ENCODE measurements at places on chromosomes 11 and 22.

DNA sequence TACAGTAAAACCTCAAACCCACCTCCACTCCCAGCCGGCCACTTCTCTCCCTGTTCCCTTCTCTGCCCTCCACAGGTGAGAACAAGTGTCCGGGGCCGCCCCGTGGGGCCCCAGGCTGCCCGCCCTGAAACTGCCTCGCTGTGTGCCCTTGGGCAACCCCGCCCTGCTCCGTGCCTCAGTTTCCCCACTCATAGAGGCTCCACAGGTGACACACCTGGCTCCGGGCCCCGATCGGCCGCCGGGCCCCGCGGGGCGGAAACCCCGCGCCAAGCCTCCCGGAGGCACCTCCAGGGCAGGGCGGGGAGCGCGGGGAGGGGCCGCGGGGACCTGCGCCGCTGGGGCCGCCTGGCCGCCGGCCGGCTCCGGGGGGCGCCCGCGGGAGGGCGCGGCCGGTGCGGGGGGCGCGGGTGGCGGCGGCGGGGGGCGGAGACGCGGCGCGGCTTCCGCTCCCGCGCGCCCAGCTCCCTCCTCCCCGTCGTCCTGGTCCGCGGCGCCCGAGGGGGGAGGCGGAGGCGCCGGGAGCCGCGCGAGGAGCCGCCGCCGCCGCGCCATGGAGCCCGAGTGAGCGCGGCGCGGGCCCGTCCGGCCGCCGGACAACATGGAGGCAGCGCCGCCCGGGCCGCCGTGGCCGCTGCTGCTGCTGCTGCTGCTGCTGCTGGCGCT lies at the start of gene LRP5:
Gene LRP5, plus strand, starts transcription at position 475 of the 663 bp plus-strand sequence. Its CDS starts 124 bp downstream, at position 599.
- no peak for DNase-seq

DNA sequence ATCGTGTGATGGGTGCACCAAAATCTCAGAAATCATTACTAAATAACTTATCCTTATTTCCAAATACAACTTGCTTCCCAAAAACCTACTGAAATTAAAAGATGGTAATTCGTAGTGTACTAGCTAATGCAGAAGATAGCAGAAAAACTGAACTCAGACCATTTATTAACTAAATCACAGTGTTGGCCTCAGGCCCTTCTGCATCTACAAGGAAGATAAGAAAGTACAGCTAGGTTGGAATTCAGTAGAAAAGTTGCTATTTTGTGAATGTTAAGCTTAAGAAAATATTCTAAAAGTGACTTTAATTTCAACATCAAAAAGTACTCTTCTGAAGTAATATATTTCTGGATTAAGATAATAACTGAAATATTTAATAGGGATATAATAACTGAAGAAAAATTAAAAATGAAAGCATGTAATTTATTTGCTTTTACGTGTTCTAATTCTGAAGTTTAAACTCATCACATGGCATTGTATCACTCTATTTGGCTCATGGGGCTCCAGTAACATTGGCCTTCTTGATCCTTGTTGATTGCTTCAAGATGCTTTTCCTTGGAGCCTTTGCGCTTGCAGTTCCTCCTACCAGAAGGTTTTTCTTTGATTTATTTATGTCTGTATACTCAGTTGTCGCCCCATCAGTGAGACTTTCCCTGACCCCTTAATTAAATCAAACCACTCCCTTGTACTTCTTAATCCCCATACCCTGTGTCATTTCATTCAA lies 847.9 kb upstream of the ANO3 start:
- no peak for DNase-seq

DNA sequence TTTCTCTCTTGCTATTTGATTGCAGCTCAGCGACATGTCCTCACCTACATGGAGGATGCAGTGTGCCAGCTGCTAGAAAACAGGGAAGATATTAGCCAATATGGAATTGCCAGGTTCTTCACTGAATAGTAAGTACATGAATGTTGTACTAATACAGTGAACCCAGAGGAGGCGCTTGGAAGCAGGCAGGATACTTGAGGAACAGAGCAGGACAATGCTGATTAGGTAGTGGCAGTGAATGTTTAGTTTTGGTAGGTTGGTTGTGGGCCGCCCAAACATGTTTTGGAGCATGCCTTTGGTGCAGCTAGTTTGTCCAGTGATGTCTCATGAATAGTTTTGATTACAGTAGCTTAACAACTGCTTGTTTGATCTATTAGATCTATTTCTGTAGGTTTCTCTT lies 50.6 kb downstream of the CSTPP1 start:
- DNase-seq = no peak

DNA sequence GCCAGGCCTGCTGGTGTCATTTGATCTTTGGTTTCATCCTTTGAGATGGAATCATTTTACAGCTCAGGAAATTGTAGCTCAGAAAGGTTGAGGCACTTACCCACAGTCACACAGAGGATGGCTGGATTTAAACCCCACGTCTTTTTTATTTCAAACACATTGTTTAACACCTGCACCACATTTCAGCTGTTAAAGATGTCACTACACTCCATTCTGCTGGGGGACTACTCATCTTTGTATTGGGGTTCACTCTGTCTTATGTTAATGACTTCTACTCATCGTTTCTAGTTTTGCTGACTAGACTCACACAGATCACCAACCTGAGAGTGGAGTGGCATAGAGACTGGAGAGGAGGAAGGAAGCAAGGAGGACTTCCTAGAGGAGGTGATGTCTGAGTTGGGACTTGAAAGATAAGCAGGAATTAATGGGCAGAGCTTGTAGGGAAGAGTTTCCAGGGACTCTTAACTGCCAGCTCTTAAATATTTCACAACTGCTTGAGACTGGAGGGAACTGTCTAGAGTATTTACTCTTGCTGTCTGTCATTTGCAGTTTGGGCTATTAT lies 80.0 kb downstream of the TP53I11 start:
- no peak for DNase-seq

DNA sequence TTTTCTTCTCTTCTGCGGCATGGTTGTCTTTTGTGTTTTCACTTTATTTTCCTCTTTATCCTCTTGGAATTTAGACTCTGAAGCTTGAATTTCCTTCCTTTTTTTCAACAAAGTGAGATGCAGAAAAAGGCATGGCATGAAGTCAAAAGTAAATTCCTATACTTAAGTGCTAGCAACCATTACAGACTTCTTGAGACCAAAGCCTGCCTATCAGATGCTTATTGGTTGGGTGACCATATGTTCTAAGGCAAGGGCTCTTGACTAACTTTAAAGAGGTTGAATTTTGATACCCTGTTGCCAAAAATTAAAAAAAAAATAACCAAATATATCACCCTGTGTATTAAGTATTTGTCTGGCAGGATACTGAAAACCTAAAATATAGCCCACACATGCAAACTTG lies 237.4 kb downstream of the TMEM135 start:
- no peak for DNase-seq

DNA sequence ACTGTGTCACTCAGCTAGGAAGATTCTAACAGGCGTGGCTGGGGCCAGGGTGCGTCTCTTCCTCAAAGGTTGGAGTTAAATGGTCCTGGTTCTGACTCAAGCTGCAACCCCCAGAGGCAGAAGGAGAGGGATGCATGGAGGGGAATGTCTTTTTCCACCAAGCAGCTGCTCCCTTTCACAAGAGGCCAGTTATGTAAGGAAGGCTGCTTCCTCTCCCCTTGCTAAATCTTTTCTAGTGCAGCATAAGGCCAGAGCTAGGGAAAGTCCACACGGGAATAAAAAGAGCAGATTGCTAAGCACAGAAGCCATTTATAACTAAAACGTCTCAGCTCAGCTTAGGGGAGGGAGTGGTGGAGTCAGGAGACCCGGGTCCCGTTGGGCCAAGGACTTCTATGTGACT lies 10.0 kb downstream of the PVALB start:
- no peak for DNase-seq

DNA sequence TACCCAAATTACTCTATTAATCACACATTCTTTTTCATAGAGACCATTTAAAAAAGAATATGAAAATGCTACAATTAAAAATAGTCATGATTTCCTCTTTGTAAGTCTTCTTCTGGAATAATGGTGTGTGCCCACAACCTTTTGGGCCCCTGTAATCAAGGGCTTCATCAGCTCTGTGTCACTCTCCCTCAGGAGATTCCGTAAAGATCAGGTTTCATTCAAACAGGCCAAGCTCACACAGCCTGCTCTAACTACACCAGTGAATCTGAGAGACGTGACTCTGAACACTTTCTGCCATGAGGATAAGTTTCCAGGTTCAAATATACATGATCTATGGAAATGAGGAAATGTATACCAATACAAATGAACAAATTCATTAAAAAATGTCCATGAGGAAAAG lies 9.5 kb downstream of the DRICH1 start:
- DNase-seq = no peak

- no peak for DNase-seq
Observed at GRCh38 chr11:45104006-45104789, 42.2 kb upstream of the PRDM11 start.

- no peak for DNase-seq
Observed at GRCh38 chr11:12701811-12702592, 27.8 kb downstream of the TEAD1 start.

DNA sequence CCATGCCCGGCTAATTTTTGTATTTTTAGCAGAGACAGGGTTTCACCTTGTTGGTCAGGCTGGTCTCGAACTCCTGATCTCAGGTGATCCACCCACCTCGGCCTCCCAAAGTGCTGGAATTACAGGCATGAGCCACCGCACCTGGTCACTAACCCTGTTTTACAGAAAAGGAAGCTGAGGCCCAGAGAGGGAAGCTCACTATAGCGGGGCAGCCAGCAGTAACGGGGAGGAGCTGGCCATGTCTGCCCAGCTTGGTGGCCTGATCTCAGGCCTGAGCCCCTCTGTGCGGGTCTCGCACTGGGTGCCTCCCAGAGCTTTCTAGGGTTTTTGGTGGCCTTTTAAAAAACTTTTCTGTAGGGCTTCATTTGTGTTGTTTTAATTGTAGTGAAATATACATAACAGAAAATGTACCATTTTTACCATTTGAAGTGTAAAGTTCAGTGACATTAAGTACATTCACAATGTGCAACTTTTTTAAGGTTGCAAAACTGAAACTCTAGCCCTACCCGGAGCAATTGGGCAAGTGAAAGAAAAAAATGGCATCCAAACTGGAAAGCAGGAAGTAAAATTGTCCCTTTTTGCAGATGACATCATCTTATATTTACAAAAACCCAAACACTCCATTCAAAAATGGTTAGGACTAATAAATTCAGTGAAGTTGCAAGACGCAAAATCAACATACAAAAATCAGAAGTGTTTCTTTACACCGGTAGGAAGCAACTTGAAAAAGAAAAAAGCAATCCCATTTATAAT lies 14.5 kb upstream of the CYTH4 start:
- DNase-seq = no peak

GRCh38 chr11:48150213-48150612 lies 66.4 kb upstream of the OR4B1 start:
- no peak for DNase-seq

GRCh38 chr11:75445315-75445953 lies 12.4 kb upstream of the KLHL35 start:
- DNase-seq = peak; percentile 35

- no peak for DNase-seq
Observed at GRCh38 chr11:30585125-30585891, 845 bp downstream of the MPPED2 start.

DNA sequence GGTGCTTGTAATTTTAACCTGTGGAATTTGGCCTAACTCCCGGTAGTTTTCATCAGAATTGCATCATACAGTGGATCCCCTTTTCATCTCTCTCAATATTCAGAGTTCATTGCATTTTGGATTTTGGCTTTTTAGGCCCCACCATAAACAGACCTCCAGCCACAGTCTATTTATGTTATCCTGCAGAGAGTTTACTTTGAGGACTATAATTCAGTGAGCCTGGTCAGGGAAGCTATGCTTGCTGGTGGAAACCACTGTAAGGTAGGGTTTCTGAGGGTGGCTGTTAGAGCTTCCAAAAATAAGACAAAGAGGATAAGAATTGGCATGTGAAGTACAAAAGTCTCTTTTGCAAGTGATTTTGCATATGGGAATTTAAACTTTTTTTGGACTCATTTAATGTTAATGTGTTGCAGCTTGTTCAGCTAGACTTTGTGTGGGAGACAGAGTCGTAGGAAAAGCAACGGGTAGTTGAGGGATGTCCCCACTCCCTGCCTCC lies 34.8 kb upstream of the DDI1 start:
- DNase-seq = no peak

DNA sequence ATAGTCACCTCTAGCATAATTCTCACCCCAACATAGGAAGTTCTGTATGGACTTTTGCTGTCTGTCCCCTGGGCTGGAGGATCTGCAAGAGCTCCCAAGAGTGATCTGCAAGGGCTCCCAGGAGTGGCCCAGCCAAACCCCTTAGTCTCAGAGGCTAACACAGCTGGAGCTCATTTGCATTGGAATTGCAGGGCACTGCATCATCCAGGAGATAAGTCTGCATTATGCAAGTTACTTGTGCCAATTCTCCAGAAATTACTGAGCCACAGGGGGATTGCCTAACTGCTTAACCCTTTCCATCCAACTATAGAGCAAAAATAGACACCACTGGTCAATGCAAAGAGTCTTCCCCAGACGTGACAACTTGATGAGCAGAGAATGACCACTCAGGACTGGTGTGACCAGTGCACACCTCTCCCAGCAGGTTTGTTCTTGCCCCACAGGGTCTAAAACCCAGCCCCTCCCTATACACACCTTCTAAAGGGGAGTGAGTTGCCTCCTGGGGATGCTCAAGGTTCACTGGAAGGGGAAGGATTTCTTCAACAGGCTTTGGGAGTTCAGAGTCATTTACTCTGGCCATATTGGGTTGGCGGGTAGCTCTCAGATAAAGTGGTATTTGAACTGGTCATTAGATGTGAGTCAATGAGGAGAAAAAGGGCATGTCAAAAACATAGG lies 38.4 kb downstream of the POU2AF3 start:
- no peak for DNase-seq

- DNase-seq = peak; percentile 93
Observed at GRCh38 chr11:122808478-122808869, 29.8 kb upstream of the CRTAM start.

DNA sequence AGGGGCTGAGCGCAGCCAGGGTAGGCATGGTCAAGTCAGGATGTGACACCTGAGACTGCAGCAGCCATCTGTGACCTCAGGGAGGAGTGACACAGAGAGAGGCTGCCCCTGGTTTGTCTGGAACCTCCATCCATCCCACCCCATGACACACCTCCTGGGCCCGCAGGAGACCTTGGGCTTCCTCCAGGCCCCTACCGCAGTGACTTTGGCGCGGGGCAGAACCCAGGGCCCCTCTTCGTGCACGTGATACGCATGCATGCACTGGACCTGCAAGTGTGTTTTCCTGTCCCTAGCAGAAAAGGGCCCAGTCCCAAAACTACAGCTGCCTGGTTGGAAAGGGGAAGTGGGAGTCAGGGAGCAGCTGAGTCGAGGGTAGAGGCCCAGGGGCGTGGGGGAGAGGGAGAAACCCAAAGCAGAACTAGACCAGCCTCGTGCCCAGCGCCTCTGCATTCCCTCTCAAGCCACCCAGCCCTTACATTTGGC lies 7.9 kb upstream of the CYTH4 start:
- DNase-seq = peak; percentile 85

DNA sequence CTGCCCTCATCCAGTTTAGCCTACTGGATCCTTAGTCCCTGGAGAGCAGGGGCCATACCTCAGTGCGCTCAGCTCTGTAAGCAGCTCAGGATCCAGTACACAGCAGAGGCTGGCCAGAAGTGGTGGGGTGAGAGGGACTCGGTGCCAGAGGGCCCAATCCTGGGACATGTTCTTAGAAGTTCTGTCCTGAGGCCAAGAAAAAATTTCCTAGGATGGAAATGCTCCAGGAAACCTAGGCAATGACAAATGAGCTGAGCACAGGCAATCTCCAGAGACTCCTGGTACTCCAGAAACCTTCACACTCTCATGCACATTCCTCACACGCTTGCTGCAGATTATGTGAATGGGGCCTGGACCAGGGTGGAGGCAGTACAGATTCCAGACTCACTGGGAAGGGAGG lies 89.6 kb downstream of the SERGEF start:
- DNase-seq = no peak

Data from Kasumi-1 (cell line).